Thoracic aorta (tissue), 2 donors: ENCODE measurements at places on chromosomes 7 and 10. TPM values are rescaled to one million over a fixed set of nuclear protein-coding genes. Genes with fewer than 3 reads are reported as not detected.

- no peak for DNase-seq
These were observed 40.8 kb downstream of the RGS10 start for GRCh38 chr10:119501690-119502089.

DNA sequence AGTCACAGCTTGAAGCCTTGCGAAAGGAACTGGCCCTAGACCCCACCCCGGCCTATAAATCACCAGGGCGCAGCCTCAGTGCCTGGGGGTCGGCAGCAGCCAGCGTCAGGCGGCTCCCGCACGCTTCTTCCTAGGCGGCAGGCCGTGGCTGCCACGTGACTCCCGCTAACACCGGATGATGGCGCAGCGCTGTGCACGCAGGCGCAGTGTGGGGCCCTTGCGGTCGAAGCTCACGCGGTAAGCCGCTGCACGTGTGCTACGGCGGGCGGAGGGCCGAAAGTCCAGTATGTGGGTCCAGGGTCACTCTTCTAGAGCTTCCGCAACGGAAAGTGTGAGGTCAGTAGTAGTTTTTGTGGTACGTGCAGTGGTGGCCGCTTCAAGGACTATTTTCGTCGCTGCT, at the start of gene STK31:
Gene STK31 (plus strand): TSS at position 220 of the 400 bp plus-strand sequence. CDS start 67 bp downstream, at position 287.
- no peak for DNase-seq

- no peak for DNase-seq
These were observed 149.4 kb upstream of the PFKP start for GRCh38 chr10:2917926-2918325.

DNA sequence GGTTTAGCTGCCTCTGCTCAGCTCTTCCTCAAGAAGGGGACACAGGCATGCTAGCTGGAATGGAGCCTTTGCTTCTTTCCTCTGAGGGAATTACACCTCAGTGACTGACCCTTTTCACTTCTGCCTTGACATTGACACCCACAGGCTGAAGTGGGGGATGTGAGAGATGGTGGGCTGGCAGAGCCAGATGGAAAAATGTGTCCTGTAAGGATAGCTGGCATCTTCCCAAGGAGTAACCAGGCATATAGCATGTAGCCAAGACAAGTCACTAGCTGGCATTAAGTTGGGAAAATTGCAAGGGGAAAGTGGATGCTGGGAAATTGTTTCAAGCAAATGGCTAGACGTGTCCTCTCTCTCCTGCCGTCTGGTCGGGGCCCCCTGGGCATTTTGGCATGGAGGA, 19.9 kb downstream of the STMP1 start:
- DNase-seq = no peak

GRCh38 chr10:121078672-121079102, 227.5 kb downstream of the WDR11 start:
- no peak for DNase-seq

DNA sequence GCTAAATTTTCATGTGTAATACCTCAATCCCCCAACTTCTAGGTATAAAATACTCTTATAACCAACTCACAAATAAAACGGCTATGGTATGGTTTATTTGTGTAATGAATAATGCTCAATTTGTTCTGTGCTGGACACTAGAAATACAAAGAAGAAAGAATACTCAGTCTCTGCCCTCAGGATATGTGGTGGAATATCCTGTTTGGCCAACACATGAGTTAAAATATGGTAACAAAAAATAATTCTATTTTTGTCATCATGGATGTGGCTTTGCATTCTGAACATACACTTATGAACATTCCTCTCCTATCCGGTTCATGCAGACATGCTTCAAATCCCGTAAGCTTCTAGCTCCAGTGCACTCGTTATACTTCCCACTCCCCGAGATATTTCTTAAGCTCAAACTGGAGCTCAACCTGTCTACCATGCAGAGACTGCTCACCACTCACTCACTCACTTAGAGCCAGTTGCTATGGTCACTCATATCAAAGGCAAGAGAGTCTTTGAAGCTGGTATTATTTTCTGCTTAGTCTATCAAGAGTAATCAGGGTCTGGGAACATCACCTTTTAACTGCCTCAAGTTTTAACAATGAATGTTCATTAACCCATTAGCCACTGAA, 53.8 kb upstream of the SLC16A12 start:
- no peak for DNase-seq

DNA sequence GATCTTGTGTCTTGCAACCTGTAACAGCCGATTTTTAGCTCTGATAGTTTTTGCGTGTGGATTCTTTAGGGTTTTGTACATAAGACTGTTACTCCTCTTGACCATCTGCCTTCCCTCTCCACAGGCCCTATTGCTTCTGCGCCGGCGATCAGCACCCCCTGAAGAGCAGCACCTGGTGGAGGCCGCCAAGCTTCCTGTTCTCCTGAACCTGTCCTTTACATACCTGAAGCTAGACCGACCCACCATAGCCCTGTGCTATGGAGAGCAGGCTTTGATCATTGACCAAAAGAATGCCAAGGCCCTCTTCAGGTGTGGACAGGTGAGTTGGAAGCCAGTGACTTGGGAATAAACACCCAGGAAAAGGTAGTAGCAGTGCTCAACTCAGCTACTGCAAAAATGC, 12.6 kb downstream of the FKBP6 start:
- DNase-seq = no peak

GRCh38 chr10:110376767-110377160, 72.0 kb upstream of the SMNDC1 start:
- DNase-seq = no peak

DNA sequence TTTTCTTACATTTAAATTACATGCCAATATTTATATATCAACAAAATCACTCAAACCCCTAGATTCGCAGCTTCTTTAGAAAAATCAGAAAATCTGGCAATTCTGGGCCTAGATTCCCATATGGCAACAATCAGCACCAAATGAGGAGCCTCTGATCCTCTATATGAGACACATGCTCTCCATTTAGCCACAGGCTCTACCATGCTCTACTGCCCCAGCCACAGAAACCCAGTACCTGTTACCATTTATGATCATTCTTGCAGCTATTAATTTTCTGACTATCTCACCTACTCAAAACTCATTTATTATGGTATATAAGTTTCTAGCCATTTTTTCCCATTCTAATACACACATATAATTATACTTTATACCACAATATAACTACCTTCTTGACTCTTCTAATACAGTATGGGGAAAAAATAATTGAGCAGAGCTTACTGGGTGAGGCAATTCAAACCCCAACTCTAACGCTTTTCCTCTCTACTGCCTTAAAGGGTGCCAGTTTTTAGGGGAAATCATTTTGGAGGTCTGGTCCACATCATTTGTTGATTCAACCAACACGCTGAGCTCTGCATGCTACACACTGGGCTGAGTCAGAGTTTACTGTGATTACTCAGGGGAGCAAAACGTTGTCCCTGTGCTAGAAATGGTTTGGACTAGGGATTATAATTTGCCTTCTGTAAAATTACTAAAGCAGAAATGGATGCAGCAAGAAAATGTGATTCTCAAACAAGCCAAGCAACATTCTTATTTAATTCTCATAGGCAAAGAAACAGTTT, 11.6 kb downstream of the PDLIM1 start:
- DNase-seq = no peak

DNA sequence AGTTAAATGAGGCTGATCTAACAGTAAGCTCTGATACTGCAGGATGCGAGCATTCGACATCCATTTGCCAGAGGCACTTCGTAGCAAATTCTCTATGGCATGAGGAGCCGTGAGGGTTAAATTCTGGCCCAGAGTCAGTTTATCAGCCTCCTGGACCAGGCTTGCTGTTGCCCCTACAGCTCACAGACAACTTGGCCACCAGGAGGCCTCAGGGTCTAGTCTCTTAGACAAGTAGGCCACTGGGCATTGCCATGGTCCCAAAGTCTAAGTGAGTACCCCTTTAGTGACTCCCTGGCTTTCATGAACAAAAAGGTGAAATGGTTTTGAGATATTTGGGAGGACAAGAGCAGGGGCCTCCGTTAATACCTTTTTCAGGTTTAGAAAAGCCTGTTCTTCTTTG, 178.0 kb upstream of the MBL2 start:
- DNase-seq = no peak

DNA sequence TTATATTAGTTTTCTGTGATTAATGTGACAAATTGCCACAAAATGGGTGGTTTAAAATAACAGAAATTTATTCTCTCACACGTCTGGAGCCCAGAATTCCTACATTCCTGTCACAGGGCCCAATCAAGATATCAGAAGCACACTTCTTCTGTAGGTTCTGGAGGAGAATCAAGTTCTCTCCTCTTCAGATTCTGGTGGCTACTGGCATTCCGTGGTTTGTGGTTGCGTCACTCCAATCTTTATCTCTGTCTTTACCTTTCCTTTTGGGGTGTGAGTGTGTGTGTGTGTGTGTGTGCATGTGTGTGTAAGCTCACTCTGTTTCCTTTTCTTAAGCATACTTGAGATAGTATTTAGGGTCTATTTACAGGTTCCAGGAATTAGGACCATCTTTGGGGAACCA, 115.5 kb upstream of the DKK1 start:
- no peak for DNase-seq

- no peak for DNase-seq
These were observed 18.0 kb upstream of the DLG5 start for GRCh38 chr10:77944519-77944918.

DNA sequence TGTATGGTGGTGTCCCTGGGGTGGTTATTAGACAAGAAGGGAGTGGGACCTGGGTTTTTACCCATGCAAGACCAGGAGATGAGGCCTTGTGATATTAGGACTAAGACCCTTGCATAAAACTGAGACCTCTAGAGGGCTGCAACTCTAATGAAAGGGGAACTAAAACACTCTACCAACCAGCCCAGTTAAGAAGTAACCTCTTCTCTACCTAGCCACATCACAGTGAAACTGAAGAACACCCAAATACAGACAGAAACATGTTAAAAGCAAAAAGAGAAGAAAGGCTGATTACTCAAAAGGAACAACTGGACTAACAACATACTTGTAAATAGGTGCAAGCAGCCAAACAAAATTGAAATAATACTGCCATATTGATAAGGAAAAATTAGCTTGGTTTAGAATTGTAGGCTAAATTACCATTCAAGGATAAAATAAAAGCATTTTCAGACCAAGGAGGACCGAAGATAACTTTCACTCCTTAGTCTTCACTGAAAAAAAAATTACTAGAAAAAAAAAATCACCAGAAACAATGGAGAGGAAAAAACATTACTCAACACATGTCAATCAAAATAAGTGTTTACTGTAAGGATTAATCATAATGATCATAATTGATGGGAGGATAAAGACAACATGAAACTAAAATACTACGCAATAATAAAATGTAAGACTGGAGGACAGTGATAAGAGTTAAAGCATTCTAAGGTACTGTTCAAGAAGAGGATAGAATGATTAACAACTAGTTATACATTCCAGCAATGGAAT, 27.6 kb downstream of the ERLIN1 start:
- DNase-seq = no peak

DNA sequence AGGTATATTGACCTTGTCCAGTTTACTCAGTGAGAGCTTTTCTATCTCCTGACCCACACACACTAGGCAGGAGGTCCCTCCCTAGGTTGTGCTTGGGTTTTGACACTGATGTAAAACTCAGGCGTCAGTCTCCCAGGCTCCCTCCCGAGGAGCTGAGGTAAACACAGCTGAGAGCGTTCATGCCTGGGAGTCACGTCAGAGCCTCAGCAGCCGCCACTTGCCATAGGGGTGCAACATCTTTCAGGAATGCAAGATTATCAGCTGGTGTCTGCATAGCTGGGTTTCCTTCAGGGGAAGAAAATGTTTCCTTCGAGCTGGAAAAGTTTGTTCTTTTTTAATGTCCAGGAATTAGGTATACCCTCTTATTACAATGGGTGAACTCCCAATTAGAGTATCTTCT, 70.6 kb downstream of the FGFR2 start:
- no peak for DNase-seq

- no peak for DNase-seq
These were observed 61.2 kb upstream of the NPVF start for GRCh38 chr7:25289518-25289917.

DNA sequence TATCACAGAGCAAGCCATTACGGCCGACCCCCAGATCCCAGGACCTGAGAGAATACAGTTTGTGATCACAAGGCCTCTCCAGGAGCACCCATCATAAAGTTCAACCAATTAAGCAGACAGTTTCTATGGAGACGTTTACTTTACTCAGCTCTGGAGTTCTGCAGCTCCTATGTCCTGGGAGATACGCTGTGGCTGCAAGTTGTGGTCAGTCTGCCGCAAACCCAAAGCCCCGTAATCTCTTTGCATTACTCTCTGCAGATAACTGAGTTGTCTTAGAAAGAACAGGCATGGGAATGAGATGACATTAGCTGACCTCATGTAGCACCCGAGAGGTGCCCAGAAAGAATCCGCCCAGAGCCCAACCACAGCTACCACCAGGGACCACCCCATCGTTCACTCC, 305.1 kb downstream of the FGFR2 start:
- no peak for DNase-seq

DNA sequence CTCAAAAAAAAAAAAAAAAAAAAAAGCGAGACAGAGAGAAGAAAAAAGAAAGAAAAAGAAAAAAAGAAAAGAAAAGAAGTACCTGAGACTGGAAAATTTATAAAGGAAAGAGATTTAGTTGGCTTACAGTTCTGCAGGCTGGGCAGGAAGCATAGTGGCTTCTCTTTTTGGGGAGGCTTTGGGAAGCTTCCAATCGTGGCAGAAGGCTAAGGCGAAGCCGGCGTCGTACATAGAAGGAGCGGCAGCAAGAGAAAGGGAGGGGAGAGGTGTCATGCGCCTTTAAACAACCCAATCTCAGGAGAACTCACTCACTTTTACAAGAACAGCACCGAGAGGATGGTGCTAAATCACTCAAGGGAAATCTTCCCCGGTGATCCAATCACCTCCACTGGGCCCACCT, 272.1 kb upstream of the FOXK1 start:
- no peak for DNase-seq

DNA sequence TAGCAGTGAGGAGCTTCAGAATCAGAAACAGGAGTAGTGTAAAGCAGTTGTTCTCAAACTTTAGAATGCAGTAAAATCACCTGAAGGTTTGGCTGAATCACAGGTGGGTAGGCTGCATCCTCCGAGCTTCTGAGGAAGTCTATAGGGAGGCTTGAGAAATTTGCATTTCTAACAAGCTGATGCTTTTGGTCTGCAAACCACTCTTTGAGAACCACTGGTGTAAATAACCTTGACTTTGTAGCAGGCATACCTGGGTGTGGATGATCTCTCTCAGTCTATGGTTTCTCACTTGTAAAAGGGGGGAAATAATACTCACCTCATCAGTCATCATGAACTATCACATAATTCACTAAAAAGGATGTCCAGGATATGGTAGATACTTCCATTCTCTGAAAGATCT, 118.1 kb downstream of the SRI start:
- DNase-seq = no peak

Gene CCDC172
- not detected for total RNA-seq

Gene LAMB4
- total RNA-seq = 0.14 TPM

Gene SLC16A12
- 1.5 TPM for total RNA-seq

Gene GPR158
- total RNA-seq = not detected

Gene PAX2
- not detected for total RNA-seq

Gene ARID5B
- 60.7 TPM for total RNA-seq
